Bone marrow (tissue), 2 donors: ENCODE measurements at places on chromosomes 7 and 10.

- no peak for DNase-seq
Measured at GRCh38 chr7:87413951-87414793, 61.3 kb downstream of the ABCB4 start.

DNA sequence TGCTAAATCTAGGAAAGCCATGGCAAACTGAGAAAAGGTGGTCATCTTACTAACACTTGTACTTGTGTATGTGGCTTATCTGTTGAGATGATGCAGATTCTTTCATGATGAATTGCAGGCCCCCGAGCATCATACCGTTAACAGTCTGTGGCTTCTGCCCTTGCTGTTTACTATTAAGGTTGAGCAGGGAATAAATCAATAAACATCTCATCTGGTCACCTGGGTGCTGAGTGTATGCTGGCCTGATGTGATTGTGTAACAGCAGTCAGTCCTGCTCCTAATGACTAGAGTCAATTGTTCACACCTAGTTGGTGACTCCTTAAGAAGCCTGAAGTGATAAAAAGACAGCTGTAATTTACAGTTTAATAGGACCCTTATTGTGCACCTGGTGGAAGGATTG is 8.3 kb upstream of the GNAT3 start:
- DNase-seq: no peak

GRCh38 chr10:91603931-91604331 is 28.9 kb downstream of the PPP1R3C start:
- no peak for DNase-seq

DNA sequence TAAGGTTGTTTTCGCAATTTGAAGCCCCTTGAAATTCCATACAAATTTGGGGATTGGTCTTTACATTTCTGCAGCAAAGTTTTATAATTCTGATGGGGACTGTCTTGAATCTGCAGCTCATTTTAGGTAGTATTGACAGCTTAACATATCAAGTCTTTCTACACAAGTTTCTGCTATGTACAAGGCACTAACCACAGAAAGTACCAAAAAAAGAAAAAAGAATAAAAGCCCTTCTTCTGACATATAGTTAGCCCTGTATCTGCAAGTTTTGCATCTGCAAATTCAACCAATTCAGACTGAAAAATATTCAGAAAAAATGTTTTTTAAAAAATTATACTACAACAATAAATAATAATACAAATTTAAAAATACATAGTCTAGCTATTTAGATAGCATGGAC is 15.3 kb downstream of the POT1 start:
- no peak for DNase-seq

DNA sequence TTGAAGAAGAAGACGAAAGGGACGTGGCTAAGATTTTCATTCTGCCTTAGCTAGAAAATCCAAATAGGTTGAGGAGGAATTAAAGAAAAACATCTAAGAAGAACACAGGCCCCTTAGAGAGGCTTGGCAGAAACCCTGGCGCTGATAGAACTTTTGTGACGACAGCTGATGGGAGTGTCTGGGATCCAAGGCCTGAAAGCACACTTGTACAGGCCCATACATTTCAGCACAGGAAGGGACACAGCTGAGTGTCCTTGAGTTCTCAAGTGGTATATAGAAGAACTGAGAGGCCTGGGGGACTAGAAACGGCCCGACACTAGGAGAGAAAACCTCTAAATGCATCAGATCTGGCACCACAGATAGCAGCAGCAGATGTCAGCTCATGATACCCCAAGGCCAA is 39.5 kb downstream of the PRPS1L1 start:
- DNase-seq: no peak

DNA sequence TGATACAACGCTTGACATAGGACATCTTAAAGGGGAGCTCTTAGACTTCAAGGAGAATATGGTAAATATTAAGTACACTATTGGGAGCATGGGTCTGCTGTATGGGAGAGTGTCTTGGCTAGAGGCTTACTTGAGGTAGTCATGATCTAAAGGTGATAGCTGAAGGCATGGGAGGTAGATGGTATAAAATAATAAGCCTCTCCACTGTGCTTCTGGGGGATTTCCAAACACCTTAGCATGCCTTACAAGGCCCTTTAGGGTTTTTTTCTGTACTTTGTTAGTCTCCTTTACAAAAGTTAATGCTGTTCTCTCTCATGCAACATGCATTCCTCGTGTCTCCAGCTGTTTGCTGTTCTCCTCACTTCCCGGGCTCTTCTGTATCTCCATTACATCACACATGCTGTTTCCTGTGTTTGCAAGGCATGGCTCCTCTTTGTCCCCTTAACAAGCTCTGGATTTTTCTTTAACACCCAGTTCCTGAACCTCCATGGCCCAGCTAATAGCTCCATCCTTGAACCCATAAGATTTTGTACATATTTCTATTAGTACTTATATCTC is 449.7 kb downstream of the AUTS2 start:
- DNase-seq: no peak

DNA sequence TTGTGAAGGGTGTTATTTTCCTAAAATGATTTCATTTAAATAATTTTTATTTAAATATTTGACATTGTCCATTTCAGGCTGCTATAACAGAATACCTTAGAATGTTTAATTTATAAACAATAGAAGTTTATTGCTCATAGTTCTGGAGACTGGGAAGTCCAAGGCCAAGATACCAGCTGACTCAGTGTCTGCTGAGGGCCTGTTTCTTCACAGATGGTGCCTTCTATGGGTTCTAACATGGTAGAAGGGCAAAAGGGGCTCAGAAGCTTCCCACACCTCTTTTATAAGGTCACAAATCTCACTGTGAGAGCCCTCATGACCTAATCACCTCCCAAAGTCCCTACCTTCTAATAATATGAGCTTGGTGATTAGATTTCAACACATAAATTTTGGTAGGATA is 50.7 kb downstream of the MTURN start:
- DNase-seq: no peak

DNA sequence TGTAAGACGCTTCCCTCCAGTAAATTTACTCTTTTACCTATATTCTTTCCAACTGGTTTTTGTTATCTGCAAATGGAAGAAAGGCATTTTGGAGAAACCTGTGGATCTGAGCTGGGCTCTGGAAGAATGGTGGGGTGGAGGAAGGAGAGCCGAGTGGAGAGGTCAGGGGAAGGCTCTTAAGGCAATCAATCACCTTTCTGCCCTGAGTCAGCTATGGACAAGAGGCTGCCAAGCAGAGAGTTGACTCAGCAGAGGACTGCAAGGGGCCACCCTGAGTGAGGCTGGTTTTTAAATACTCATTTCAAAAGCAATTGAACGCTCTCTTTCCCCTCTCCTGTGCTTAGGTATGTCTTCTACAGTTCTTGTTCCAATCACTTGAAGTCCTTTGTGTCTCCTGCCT is 81.8 kb downstream of the SPAG6 start:
- no peak for DNase-seq

- no peak for DNase-seq
Measured at GRCh38 chr7:114663502-114663901, 248.9 kb downstream of the FOXP2 start.

DNA sequence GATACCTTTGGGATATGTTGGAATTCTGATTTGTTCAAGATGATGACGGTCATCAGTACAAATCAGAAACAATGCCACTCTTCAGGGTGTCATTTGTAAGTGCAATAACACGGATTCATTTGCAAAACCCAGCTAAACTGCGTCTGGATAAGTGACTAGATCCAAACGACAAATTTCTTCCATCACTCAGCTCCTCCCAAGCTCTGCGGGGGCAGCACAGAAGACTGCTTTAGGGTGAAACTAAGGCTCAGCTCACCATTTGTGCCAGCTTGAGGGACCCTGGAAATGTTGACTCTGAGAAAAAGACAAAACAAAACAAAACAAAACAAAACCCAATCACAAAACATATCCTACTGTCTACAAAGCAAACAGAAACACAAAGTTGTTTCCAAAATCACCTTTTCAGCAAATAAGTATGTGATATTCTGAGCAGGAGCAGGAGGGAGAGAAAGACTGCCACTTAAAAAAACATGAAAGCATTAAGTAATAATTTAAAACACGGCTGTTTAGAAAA is 8.0 kb downstream of the EVX1 start:
- no peak for DNase-seq

- no peak for DNase-seq
Measured at GRCh38 chr10:51542853-51543252, 156.5 kb downstream of the CSTF2T start.
